ENCODE measurements at places on chromosomes 5 and 9.

- DNase-seq, result no peak
These were observed 59.4 kb upstream of the SIMC1 start for GRCh38 chr5:176178789-176179188.

DNA sequence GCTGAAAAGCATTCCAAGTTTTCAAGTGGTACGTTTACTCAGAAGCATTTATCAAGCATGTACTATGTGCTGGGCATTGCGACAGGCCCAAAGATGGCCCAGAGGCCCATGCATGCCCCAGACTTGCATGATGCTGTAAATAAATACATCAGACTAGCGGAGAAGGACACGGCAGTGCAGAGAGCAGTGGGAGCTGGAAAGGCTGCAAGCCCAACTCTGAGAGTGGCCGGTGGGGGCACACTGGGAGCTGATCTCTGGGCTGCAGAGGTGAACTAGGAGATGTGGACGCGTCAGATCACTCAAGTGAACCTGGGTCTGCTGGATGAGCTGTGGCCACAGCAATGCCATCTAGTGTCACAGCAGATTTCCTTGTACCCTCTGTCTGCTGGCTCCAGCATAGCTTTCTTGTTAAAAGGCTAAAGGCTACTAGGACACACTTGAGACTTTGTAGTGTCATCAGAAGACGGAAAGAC, 246.9 kb downstream of the FANCC start:
- no peak for DNase-seq

DNA sequence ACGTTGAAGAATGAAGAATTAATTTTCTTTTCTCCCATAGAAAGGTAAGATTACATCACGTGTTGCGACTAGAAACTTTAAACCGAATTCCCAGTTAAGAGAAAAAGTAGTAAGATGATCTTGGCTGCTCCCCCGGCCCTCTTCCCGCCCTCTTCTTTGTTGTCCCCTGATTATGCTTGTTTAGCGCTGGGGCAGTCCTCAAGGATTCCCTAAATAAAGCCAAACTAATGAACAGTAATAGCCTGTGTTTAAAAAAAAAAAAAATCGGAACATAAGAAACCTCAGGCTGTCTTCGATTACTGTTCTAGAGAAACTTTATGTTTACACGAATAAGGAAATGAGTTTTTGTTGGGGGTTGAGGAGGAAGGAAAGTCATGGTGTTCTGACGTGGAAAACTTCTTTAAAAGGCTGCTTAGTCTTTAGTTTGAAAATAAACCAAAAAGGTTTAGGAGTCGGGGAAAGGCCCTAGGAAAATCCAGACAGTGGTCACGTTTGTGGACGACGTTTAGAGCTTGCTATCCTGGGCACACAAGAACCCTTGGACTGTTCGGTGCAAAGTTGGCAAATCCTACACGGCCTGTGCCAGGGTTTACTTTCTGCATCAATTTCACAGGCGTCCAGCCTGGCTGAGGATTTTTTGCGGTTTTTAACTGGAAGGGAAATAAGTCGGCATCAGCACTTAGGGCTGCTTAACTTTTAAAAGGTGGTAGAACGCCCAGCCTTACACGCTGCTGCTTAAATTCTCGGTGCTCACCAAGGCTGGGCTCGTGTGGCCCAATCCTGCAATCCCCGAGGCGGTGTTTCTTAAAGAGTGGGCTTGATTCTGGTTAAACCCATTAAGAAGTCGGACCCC, 1.1 kb upstream of the MAT2B start:
- peak; percentile 52 for DNase-seq

GRCh38 chr5:5523066-5523505, 100.6 kb downstream of the ICE1 start:
- DNase-seq, result no peak

DNA sequence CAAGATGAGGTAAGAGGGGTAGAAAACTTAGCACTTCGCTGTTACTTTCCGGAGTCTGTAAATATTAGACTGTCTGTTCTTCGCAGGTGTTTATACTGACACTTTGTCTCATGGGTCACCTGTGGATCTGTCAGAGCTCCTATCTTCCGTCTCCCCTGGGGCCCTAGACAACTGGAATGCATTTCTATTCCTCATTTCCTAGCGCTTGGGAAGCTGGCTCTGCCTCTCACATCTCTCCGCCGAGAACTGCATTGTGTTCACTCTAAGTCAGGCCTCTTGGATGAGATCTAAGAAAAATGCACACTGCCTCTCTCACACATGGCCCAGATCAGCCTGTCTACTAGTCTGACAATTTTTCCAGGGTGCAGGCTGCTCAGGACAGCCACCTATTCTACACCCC, 39.5 kb downstream of the PCA3 start:
- DNase-seq, result no peak

GRCh38 chr9:72013292-72013760, 47.1 kb downstream of the C9orf57 start:
- no peak for DNase-seq

DNA sequence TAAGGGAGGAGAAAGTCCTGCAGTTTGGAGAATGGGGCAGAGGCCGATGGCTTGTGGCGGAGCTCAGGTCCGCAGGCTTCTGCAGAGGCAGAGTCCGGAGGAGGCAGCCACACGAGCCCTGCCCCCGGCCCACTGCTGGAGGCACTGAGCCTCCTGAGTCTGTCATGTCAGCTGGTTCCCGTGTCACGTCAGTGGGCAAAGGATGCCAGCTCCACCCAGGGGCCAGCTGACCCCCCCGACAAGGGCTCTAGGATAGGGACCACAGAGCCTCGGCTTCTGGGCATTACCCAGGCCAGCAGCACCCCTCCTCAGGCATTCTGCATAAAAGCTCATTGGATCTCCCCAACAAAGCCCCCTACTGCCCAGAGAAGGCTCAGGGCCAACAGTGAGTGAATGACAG, 8.5 kb downstream of the SH3PXD2B start:
- no peak for DNase-seq

GRCh38 chr9:96020792-96021550, 145.5 kb downstream of the ERCC6L2 start:
- peak; percentile 60 for DNase-seq

- DNase-seq, result no peak
These were observed 26.3 kb upstream of the NDFIP1 start for GRCh38 chr5:142082182-142082781.

- no peak for DNase-seq
These were observed 24.1 kb downstream of the AHRR start for GRCh38 chr5:345404-346195.

DNA sequence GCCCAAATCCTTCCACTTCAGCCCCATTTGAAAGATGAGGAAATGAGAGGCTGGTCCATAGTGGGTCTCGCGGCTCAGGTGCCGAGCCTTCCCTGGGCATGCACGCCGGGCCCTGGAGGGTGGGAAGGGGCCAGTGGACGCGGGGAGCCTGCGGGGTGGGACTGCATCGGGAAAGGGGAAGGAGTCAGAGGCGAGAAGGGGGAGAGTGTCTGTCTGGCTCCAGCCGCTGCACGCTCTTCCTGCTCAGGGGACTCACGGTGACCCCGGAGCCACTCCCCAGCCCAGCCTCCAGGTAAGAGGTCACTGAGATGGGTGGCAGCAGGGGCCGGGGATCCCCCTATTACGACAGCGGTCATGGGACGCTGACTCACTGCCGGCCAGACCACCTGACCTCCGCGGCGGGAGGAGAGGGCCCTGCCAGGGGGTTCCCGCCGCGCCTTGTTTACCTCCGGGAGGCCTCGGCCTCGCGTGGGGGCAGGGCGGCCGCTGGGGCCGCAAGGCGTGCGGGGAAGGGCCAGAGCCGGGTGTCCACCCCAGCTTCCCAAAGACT, 1.9 kb upstream of the SQSTM1 start:
- DNase-seq, result peak; percentile 95

DNA sequence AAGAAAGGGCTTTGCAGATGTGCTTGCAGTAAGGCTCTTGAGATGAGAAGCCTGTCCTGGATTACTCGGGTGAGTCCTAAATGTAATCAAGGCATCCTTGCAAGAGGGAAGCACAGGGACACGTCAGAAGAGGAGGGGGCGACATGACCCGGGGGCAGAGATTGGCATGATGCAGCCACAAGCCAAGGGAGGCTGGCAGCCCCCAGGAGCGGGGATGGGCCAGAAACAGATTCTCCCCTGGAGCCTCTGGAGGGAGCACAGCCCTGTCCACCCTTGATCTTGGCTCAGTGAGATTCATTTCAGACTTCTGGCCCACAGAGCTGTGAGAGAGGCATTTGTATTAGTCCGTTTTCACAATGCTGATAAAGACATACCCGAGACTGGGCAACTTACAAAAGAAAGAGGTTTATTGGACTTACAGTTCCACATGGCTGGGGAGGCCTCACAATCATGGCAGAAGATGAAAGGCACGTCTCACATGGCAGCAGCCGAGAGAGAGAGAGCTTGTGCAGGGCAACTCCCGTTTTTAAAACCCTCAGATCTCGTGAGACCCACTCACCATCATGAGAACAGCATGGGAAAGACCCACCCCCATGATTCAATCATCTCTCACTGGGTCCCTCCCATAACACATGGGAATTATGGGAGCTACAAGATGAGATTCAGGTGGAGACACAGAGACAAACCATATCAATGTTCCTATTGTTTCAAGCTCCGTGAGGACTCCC, 76.1 kb downstream of the ADAMTS2 start:
- DNase-seq, result no peak

DNA sequence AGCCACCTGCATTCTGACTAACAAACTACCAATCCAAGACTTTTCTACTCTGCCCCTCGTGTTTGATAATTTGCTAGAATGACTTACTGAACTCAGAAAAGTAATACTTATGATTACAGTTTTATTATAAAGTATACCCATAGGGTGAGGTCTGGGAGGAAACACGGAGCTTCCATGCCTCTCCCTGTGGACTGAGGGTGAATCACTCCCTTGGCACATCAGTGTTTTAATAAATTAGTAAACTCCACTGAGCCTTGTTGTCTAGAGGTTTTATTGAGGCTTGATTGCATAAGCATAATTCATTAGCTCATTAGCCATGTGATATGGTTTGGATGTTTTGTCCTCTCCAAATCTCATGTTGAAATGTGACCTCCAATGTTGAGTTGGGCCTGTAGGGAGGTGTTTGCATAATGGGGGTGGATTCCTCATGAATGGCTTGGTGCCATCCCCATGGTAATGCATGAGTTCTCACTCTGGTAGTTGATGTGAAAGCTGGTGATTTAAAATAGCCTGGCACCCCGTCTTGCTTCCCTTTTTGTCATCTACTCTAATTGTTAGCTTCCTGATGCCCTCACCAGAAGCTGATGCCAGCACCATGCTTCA, 233.6 kb upstream of the TRPC7 start:
- no peak for DNase-seq

DNA sequence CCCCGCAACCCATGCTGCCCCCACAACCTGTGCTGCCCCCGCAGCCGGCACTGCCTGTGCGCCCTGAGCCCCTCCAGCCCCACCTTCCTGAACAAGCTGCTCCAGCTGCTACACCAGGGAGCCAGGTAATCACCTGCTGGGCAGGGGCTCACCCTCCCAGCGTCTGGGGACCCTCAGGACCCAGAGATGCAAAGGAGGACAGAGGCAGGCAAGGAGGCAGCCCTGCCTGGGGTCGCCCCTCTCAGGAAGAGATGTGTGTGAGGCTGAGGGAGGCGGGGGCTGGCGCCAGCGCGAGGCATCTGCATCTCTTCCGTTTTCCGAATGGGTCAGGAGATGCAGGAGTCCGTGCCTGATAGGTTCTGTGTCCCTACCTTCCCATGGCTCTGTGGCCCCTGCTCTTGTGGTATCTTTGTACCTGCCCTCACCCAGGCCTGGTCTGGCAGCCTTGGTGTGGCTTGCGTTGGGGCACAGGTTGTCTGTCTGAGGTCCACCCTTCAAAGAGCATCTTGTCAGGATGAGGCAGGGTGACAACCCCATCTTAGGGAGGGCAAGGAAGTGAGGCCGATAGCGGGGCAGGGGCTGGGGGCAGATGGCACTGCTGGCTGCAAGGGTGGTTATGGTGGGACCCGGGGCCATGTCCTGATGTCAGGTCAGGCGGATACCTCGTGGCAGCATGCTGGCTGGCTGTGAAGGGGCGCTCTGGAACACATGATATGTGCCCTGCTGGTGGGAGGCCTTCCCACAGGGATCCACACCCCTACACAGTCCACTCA, 75.7 kb downstream of the WNK2 start:
- no peak for DNase-seq

GRCh38 chr9:122939601-122940000, 1.2 kb upstream of the RABGAP1 start:
- no peak for DNase-seq

DNA sequence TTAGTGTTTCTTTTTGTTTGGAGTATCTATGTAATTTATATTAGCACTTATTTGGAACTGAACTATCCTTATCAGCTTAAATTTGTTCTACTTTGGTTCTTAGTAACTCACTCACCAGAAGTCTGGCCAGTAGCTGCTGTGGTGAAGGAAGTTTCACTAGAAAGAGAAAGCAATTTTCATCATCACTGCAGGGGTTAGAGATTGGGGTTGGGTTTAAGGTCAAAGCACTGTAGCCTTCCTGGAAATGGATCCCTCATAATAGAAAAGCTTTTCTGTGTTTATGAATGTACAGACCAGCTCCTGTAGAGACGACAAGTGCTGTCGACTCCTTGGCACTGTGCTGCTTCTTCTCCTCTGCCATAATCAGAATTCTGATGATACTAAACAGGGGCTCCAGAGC, 22.2 kb downstream of the MROH2B start:
- DNase-seq, result no peak

DNA sequence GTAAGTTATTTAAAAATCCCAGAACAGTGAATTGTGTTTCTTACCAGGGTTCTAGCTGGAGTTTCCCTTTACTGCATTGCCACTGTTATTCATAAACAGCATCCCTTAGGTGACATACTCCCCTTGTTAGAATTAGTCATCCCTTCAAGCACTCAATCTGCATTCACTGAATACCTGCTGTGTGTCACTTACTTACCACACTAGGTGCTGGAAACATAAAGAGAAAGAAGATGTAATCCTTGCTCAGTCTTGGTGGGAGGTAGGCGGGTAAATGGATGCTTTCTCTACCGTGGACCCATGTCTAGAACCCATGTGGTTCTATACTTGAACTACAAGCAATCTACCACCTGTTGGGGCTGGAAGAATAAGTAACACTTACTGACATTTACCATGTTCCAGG, 371.6 kb downstream of the KDM4C start:
- no peak for DNase-seq

GRCh38 chr5:6261668-6262067, 116.7 kb downstream of the MED10 start:
- DNase-seq, result no peak

DNA sequence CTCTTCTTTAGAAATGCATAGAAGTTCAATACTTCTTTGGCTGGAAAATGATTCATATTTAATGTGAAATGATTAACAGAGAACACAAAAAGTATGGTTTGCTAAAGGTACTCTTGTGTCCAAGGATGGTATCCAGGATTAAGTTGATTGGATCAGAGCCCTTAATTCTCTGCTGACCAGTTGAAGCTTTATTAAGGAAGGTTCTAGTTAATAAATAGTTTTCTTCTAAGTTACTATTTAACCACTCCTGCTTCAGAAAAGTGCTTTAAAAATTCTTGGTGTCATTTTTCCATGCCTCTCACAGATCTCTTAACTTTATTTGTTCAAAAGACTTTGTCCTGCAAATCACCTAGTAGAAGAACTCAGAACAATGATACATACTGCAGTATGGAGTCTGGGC, 134.3 kb downstream of the MEF2C start:
- DNase-seq, result no peak

- DNase-seq, result no peak
These were observed 71.4 kb downstream of the GABBR2 start for GRCh38 chr9:98637381-98637780.

- peak; percentile 87 for DNase-seq
These were observed 23.6 kb downstream of the OLFML2A start for GRCh38 chr9:124800306-124801259.

- no peak for DNase-seq
These were observed 31.8 kb upstream of the LMX1B start for GRCh38 chr9:126581893-126582292.

- DNase-seq, result no peak
These were observed 154.1 kb downstream of the OSTF1 start for GRCh38 chr9:75242426-75242825.

GRCh38 chr5:167261309-167262100, 1029.9 kb upstream of the WWC1 start:
- no peak for DNase-seq
